ENCODE measurements at places on chromosomes 16 and 17. TPM values are rescaled to one million over a fixed set of nuclear protein-coding genes. Genes with fewer than 3 reads are reported as not detected.

DNA sequence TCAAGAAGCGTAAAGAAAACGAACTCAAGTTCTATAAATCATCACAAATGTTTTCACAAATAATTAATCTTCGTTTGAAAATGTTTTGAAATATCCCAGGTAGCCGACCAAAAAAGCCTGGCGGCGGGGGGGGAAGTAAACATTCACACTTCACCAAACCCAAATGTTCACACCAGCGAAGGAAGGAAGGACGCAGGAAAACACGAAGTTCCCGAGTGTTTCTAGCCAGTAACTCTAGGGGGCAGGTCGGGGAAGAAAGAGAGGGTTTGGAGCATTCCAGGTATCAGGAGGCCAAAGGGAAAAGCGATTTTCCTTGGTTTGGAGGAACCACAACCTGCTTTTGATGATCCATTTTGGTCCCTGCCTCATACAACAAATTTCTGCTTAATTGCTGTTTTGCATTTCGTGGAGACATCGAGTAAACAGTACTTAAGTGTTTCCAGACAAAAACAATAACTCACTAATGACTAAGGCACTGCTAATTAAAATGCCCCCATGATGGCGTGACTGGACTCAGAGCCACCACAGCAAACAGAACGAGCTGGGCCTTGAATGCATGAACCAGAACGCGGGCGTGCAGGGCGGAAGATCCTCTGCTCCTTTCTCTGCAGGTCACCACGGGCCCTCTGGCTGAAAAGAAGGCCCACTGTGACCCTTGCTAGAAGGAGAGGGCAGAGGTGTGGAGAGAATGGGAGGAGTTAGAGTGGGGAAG lies 16.6 kb downstream of the ZFHX3 start:
- DNase-seq = no peak

The KREMEN2 gene
- total RNA-seq = not detected

DNA sequence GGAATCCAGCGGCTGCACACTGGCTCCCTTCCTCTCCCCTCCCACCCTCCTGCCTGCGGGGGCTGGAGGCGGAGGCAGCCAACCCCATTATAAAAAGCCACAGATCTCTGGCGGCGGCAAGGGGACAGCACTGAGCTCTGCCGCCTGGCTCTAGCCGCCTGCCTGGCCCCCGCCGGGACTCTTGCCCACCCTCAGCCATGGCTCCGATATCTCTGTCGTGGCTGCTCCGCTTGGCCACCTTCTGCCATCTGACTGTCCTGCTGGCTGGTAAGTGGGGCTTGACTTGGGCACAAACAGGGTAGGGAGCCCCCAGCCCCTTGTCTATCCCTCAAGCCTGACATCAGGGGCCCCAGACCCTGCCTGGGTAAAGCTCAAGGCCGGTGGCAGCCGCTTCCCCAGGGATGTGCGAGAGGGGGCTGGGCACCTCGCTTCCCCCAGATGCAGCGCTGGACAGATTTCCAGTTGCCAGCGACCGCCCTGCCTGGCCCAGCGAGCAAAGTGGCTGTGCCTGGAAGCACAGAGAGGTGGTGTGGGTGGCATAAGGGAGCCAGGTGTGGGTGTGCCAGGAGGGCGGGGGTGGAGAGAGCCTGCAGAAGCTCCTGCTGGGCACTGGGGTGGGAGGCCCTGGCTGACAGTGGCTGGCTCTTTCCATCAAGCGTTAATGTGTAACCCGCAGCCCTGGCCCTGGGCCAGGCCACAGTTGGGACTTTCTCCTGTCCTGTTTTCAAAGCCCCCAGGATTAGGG lies at the start of gene CX3CL1:
Gene CX3CL1 (plus strand): TSS at position 119 of the 745 bp plus-strand sequence. CDS start 79 bp downstream, at position 198.
- DNase-seq = peak; percentile 92

The CTRB2 gene
- total RNA-seq = 14.6 TPM
